ENCODE measurements at places on chromosomes 12 and 14.

GRCh38 chr12:124548854-124549378 lies 18.5 kb downstream of the NCOR2 start:
- no peak for DNase-seq

DNA sequence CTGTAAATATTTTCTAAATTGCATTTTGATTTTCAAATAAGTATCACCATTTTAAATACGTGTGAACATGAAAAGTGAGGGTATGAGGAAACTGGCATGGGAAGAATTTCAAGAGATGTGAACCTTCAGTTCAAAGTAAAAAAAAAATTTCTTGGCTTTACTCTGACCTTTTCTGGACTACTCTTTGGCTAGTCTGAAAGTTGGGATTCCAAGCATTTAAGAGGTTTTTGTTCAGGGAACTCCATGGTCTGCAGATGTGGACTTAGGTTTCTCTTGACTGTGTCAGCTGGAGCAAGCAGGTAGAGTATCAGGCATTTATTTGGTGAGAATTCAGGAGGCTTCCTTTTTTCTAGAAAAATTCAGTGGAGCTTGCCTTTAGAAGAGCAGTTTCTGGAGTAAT lies 311.6 kb downstream of the LRIG3 start:
- DNase-seq = no peak

- DNase-seq = no peak
These were observed 5.5 kb downstream of the DDIT3 start for GRCh38 chr12:57514720-57515407.

- no peak for DNase-seq
These were observed 37.9 kb downstream of the TDG start for GRCh38 chr12:104003596-104003995.
